NCI-H1105 (cell line): ENCODE measurements at places on chromosomes 7 and 10.

DNA sequence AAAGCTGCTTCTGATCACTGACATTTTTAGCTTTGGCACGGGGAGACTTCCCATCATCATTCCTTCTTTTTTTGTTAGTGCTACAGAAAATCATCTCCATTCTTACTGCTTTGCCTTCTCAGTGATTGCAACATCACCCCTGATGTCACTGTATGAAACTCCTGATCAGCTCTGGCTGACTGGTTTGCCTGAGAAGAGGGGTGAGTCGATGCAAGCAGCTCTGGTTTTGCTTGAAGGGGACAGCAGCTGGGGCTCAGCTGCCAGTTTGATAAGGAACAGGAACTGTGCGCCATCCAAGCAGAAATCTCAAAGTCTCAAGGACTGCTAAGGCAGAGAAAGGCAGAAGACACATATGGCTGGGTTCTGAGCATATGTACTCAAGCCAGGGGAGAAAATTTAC lies 808.5 kb upstream of the CELF2 start:
- DNase-seq, result no peak

DNA sequence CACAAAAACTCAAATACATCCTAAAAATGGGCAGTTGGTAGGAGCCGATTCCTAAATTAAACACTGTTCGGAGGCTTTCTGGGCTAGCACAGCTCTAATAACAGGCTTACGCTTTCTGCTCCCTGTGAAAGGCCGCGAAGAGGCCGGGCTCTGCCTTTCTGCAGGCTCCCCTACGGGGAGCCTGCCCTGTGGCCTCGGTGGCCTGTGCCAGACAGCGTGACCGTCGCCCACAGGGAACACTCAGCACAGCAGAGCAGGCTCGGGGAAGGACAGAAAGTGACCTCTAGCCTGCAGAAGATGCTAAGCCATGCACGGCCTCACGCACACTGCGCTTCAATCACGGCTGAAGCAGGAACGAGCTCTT lies 64.2 kb downstream of the DIP2C start:
- no peak for DNase-seq

DNA sequence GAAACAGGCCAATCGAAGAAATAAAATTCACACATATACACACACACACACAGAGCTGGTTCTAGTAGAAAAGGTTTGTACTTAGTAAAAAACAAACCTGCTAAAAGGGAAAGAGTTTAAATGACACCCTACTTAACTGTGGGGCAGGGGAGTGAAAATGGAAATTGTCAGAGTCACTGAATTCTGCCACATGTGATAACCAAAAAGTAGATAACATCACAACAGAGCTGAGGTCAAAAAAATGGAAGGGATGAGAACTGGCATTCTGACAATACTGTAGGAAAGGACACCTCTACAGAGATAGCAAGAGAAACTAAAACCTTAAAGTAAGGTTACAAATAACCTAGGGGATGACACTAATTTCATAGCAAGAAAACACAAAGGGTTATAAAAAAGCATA lies 74.6 kb downstream of the CACUL1 start:
- DNase-seq, result no peak

DNA sequence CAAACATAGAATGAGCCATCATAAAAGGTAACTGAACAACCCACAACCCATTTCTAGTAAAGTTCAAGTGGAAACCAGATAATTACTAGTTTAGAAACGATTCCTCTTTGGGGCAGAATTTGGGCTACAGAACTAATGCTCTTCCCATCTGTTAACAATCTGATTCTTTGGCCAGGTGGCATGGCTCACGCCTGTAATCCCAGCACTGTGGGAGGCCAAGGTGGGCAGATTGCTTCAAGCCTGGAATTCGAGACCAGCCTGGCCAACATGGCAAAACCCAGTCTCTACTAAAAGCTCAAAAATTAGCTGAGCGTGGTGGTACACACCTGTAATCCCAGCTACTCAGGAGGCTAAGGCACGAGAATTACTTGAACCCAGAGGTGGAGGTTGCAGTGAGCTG lies 18.5 kb downstream of the CYP51A1 start:
- DNase-seq, result no peak

- no peak for DNase-seq
Observed at GRCh38 chr7:50739744-50740435, 42.8 kb downstream of the GRB10 start.

GRCh38 chr10:77911535-77912123 lies 14.9 kb downstream of the DLG5 start:
- no peak for DNase-seq

DNA sequence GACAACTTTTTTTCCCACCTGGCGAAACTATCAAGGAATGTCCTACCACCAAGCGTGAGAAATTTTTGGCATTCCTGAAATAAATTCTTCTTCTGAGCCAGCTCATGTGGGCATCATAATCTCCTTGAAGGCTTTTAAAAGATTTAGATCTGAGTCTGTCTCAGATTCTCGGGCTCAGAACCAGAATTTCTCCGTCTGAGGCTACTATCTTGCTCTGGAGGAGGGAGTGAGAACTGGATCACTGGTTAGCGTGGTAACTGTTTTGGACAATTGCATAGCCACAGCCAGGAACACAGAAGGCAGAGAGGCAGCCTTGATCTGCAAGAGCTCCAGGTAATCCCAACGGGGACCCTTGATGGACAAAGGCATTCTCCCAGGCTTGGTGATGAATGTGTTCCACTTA lies 1.0 kb upstream of the PLAC9 start:
- no peak for DNase-seq

DNA sequence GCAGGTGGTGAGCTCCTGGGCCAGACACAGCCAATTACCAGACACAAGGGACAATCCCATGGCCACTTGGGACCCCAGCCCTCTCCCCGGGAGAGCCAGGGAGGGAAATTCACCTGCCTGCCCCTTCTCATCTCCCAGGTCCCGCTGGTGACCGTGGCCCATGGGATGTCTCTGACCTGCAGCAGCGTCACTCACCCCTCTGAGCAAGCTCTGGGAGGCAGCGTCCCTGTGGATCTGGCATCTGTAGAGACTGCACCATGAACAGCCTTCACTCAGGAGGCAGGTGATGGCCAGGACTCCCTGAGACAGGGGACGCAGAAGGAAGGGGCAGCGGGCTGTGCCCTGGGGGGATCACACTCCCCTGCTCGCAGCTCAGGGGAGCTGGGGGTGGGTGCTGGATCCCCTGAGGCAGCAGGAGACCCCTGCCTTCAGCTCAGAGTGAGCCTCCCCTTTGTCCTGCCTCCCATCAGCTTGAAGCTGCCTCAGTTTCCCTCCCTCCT lies 90.8 kb downstream of the FOXL3 start:
- DNase-seq, result no peak

GRCh38 chr7:111578754-111579153 lies 16.5 kb upstream of the IMMP2L start:
- no peak for DNase-seq

DNA sequence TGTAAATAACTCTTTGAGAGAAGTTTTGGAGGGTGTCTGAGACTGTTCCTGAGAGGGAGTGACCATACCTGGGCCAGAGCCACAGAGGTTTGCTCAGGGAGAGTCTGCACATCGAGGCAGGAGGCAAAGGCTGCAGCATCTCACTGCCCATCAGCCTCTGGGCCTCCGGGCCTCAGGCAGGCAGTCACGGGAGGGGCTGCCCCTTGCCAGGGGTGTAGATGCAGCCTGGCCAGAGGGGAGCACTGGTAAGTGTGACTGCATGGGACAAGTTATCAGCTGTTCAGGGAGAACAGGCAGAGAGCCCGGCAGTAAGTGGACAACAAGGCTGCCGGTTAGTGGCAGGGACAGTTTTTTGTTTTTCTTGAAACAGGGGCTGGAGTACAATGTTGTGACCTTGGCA lies 55.9 kb downstream of the ZNF467 start:
- DNase-seq, result no peak

DNA sequence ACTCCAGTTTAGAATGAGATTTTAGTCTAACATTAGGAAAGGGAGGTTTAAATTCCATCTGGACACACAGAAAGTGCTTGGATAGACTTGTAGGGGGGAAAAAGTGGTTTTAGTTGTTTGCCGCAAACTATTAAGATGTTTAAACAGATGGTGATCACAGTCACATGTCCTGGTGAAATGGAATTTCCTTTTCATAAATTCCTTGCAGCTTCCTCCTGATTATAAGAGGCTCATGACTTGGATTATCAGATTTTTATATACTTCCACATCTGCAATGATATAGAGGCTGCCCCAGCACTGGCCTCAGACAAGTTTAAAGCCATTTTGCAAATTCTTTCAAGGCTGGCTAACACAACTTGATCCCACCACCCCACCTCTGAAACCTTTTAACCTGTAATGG lies 106.4 kb upstream of the ARMC3 start:
- DNase-seq, result no peak

DNA sequence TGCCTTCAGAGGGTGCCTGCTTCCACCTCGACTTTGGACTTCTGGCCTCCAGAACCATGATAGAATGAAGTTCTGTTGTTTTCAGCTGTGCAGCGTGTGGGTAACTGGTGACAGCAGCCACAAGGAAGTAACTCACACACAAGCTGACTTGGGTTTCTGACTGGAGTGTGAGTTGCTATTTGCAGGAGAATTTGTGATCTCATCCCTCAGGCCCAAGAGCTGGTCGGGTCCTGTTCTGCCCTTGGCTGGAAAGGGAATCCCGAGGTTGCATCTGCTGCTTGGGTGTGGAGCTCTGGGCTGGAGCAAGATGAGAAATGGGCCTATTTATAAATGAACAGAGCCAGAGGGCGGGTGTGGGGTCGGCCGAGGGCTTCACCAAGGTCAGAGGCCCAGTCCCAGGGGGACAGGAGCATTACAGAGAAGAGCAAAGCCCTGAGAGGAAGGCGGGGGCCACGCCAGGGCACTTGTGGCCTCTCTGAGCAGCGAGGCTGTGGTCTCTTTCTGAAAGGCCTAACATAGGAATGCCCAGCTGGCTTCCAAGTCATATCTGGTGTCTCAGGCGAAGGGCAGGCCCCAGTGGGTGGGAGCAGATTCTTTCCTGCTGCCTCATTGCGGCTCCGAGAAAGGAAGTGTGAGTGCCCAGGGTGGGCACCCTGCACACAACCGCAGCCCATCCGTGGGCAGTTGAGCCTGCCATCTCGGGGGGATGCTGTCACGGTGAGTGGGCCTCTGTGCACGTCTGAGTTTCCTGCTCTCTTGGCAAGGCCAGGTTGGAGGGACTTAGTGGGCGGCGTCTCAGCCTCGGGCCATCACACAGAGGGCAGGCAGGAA lies 26.5 kb upstream of the C10orf71 start:
- no peak for DNase-seq

DNA sequence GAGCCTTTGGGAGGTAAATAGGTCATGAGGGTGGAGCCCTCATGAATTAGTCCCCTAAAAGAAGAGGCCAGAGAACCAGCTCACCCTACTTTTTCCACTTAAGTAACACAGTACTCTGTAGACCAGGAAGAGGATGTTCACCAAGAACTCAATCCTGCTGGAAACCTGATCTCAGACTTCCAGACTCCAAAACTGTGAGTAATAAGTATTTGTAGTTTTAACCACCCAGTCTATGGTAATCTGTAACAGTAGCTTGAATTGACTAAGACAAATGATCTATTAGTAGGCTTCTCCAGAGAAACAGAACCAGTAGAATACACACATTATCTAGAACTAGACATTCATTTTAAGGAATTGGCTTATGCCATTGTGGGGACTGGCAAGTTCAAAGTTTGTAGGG lies 51.5 kb downstream of the ANKMY2 start:
- no peak for DNase-seq

DNA sequence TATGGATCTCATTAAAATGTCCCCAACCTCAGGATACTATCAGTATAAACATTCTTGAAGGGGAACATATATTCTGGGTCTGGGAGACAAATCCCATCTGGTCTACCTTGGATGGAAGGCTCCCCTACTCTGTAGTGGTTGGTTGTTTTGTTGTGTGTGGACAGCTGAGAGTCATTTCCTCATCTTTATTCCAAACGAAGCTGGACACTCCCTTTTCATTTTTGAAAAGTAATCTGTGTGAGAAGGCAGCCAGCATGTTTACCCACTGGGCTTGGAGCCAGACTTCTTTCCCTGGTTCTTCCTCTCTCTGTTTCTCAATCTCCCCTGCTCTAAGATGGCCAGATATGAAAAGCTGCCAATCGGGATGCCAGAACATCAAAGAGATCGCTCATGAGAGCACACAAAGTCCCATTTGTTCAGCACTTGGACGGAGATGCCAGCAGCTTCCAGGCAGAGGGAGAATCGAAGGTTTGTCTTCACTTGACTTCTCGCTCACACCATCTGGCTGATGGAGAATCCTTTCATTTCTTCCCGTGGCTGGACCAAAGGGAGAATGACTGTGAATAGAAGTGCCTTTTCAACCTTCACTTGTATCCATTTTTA lies 108.1 kb upstream of the AGR3 start:
- peak; percentile 72 for DNase-seq

DNA sequence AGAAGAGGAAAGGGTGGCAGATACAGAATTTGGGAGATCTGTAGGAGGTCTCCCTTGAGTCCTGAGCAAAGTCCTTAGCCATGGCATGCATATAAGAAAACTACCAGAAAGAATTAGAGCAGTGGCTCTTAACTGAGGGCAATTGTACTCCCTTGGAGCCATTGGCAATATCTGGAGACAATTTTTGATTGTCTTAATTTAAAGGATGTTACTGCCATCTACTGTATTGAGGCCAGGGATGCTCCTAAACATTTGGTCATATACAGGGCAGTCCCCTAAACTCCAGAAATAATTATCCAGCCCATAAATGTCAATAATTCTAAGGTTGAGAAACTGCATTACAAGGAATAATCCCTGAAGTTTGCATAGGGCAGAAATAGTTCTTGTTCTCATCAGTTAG lies 136.4 kb upstream of the ODAD2 start:
- DNase-seq, result no peak

- no peak for DNase-seq
Observed at GRCh38 chr10:73424478-73424877, 8.9 kb downstream of the MSS51 start.

GRCh38 chr10:6756716-6757115 lies 176.6 kb upstream of the PRKCQ start:
- no peak for DNase-seq

- DNase-seq, result no peak
Observed at GRCh38 chr10:51999096-51999495, 299.7 kb upstream of the CSTF2T start.

- DNase-seq, result no peak
Observed at GRCh38 chr7:117008886-117009531, 55.7 kb downstream of the ST7 start.

- DNase-seq, result no peak
Observed at GRCh38 chr7:1651031-1651446, 19.0 kb upstream of the ELFN1 start.

DNA sequence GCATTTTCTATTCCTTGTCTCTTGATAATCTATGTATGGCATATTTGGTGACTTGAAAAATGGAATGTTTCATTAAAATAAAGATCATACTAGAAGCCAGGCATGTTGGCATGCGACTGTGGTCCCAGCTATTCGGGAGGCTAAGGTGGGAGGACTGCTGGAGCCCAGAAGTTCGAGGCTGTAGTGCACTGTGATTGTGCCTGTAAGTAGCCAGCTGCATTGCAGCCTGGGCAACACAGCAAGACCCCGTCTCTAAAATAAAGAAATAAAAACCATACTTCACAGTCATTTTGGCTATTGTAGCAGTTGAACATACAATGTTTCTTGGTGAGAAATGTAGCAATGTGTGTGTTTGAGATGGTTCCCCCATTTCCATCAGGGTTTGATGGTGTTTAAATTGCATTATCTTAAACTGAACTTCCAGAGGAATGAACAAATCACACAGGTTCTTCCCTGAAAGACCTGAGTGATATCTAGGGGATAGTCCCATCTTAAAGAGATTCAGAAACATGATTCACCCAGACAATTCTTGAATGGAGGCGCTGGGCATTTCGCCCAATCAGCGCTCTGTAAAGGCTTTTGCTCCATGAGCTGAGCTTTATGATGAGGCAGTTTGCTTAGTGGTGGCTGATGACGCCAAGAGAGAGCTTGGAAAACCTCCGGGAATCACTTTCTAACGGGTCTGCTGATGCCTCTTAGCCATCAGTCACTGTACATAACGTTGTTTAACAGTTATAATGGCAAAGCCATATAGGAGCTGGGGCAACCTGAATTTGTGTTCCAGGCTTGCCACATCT lies 19.4 kb upstream of the BTBD16 start:
- DNase-seq, result no peak
